ENCODE measurements at places on chromosomes 4 and X. TPM values are rescaled to one million over a fixed set of nuclear protein-coding genes. Genes with fewer than 3 reads are reported as not detected.

Gene C4orf17
- not detected for total RNA-seq

Gene SLC10A4
- total RNA-seq = 0.49 TPM

Gene DMP1
- total RNA-seq = 0.04 TPM

Gene DGKK
- not detected for total RNA-seq

Gene PTTG2
- total RNA-seq = 0.09 TPM

Gene SPINK2
- not detected for total RNA-seq

Gene NOX1
- not detected for total RNA-seq

Gene PNMA6A
- 3.7 TPM for total RNA-seq

Gene FGF5
- 0.09 TPM for total RNA-seq

Gene ARX
- total RNA-seq = 1.4 TPM

Gene RADX
- total RNA-seq = 2.3 TPM

Gene DDX53
- not detected for total RNA-seq

Gene SLC2A9
- 2.4 TPM for total RNA-seq

Gene GPR82
- total RNA-seq = 0.04 TPM

Gene ZCCHC18
- 2.3 TPM for total RNA-seq

Gene TEX13C
- total RNA-seq = not detected

Gene RAB9B
- total RNA-seq = 20.0 TPM

Gene TLR2
- total RNA-seq = 3.6 TPM

Gene TBX22
- not detected for total RNA-seq

Gene CITED1
- 26.8 TPM for total RNA-seq

Gene NSG1
- total RNA-seq = 0.75 TPM

Gene ITIH6
- total RNA-seq = 0.22 TPM

Gene CT47B1
- not detected for total RNA-seq

Gene KLKB1
- 0.09 TPM for total RNA-seq

Gene OR13H1
- not detected for total RNA-seq

Gene POU3F4
- under 0.01 TPM for total RNA-seq

Gene USP17L25
- not detected for total RNA-seq

Gene COL4A6
- 2.1 TPM for total RNA-seq

Gene GABRQ
- total RNA-seq = 1.2 TPM

Gene SLC34A2
- total RNA-seq = 0.04 TPM

Gene CT45A5
- 0.09 TPM for total RNA-seq

Gene SERTM2
- 0.49 TPM for total RNA-seq

Gene CLCN4
- total RNA-seq = 15.2 TPM

Gene FHDC1
- 3.6 TPM for total RNA-seq

Gene IL1RAPL2
- 3.1 TPM for total RNA-seq

Gene FRMPD3
- total RNA-seq = 0.04 TPM

Gene MAGEC3
- total RNA-seq = 0.04 TPM

Gene XAGE1A
- not detected for total RNA-seq

Gene VCX
- total RNA-seq = not detected

Gene NKX1-1
- not detected for total RNA-seq

Gene MAGEB1
- not detected for total RNA-seq

Gene TRO
- 121 TPM for total RNA-seq

Gene FRG2
- total RNA-seq = not detected

Gene TLR10
- 0.27 TPM for total RNA-seq

Gene MEPE
- not detected for total RNA-seq

Gene L1CAM
- 0.84 TPM for total RNA-seq

Gene LYAR
- total RNA-seq = 11.3 TPM

Gene PRKG2
- total RNA-seq = 0.84 TPM
